ENCODE measurements at places on chromosomes 3 and 15. TPM values are rescaled to one million over a fixed set of nuclear protein-coding genes. Genes with fewer than 3 reads are reported as not detected.

DNA sequence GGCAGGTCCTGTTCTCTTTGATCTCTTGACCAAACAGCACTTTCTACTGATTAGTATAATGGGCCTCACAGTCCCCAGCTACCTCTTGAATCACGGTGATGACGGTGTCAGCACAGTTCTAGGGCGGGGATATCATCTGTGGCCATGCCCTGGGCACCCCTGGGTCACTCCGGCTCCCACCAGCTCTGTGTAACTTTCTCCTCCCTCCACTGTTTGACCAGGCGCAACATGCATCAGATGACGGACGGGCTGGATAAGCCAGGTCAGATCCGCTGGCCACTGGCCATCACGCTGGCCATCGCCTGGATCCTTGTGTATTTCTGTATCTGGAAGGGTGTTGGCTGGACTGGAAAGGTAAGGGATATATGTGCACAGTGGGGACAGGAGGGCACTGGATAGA is 29.6 kb downstream of the SLC6A1 start:
- peaks cover 4% of the 10 kb centered on the region for H3K27me3 ChIP-seq
- no peak for DNase-seq
- H3K36me3 ChIP-seq: no peaks in the 10 kb centered on the region
- no peak overlapping the region for H3K27ac ChIP-seq
- H3K4me1 ChIP-seq: no peaks in the 10 kb centered on the region

- H3K27ac ChIP-seq: no peak overlapping the region
- no peaks in the 10 kb centered on the region for H3K4me1 ChIP-seq
- H3K36me3 ChIP-seq: no peaks in the 10 kb centered on the region
- DNase-seq: no peak
- no peak overlapping the region for H3K4me3 ChIP-seq
- H3K27me3 ChIP-seq: no peaks in the 10 kb centered on the region
These were observed 1035.4 kb downstream of the SQOR start for GRCh38 chr15:46670258-46670657.

GRCh38 chr3:186319945-186320344 is 42.1 kb downstream of the DGKG start:
- no peaks in the 10 kb centered on the region for H3K4me1 ChIP-seq
- no peaks in the 10 kb centered on the region for H3K36me3 ChIP-seq
- no peak overlapping the region for H3K27ac ChIP-seq
- peaks cover 5% of the 10 kb centered on the region for H3K27me3 ChIP-seq
- no peak overlapping the region for H3K4me3 ChIP-seq
- DNase-seq: no peak

DNA sequence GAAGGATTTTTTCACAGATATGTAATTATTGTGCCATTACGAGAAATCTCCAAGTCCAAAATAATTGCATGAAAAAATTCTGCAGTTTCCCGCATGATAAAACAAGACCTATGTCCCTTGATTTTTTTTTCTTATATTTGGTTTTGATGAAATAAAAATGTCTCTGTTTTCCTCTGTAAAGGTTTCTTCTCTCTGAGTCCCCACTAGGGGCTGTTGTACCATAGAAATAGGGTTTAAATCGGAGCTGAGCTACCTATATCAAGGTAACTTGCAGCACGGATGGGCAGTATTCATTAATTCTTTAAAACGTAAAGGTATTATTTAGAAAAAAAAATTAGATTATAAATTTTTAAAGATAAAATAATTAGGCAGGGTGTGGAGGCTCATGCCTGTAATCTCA is 66.6 kb upstream of the IGF1R start:
- H3K4me1 ChIP-seq: peaks cover 4% of the 10 kb centered on the region
- no peak overlapping the region for H3K27ac ChIP-seq
- H3K4me3 ChIP-seq: no peak overlapping the region
- no peaks in the 10 kb centered on the region for H3K36me3 ChIP-seq
- peaks cover 54% of the 10 kb centered on the region for H3K27me3 ChIP-seq

DNA sequence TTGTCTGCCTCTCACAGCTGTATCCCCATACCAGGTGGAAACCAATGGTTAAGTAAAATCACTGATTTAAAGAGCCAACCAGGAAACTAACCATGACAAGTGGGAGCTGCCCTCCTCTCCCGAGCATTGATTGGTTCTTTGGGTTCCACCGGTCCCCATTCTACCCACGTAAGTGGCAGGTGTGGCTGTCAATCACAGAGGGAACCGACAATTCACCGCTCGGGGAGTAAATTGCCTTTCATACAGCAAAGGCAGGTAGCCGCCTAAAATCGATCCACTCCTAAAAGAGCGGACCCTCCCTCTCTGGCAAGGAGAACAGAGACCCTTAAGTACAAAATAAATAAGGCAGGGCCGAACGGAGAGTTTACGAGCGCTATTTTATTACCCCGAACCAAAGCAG is 1.2 kb downstream of the ERC2 start:
- peaks cover 4% of the 10 kb centered on the region for H3K4me1 ChIP-seq
- H3K36me3 ChIP-seq: no peaks in the 10 kb centered on the region
- H3K27me3 ChIP-seq: peaks cover 52% of the 10 kb centered on the region
- peak overlapping the region; percentile 77 for H3K4me3 ChIP-seq
- no peak overlapping the region for H3K27ac ChIP-seq

- H3K27ac ChIP-seq: no peak overlapping the region
- no peak for DNase-seq
- peaks cover 1% of the 10 kb centered on the region for H3K4me1 ChIP-seq
- H3K36me3 ChIP-seq: peaks cover 22% of the 10 kb centered on the region
- H3K27me3 ChIP-seq: peaks cover 2% of the 10 kb centered on the region
- no peak overlapping the region for H3K4me3 ChIP-seq
These were observed 214.7 kb downstream of the ATP8B4 start for GRCh38 chr15:49904296-49904695.

LNP1 gene
- 1.1 TPM for total RNA-seq

CCR9 gene
- total RNA-seq: 21.6 TPM

CEMIP gene
- not detected for total RNA-seq

AMIGO3 gene
- 2.0 TPM for total RNA-seq

SLC6A1 gene
- total RNA-seq: not detected

All from activated naive CD8-positive, alpha-beta T cell treated with anti-CD3 and anti-CD28 coated beads, Interleukin-2, amount 10 ng/mL, durations not matched to agents 7 days and 5 days (primary cell).